ENCODE measurements at places on chromosomes 7 and 10. TPM values are rescaled to one million over a fixed set of nuclear protein-coding genes. Genes with fewer than 3 reads are reported as not detected.

GRCh38 chr10:122706947-122707346 lies 7.3 kb upstream of the C10orf120 start:
- DNase-seq = no peak

DNA sequence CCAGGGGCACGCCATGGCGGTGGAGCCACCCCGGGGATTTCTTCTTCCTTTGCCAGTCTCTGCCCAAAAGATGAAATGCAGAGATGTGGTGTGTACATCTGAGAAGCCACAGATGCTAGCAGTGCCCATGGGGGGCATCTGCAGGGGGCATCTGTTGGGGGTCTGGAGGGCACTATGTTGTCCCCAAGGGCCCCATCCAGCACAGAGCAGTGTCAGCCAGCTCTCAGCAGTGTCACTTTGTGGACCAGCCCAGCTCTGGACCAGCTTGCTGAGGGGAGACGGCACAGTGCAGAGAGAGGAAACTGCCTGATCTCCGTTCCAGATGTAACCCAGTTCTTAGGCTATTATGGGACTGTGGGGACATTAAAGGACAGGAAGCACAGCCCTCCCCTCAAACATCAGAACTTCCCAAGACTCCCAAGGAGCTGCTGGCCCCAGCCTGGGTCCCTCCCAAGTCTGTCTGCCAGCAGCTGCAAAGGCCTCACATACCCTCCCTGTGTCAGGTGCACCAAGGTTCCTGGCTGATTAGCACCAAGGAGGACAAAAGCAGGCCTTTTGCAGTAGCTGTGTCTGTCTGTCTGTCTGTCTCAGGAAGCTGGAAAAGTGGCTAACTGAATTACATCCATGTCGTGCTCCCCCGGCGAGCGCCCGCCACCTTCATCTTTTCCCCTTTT lies 536.5 kb downstream of the PTPRN2 start:
- no peak for DNase-seq

- no peak for DNase-seq
These were observed 202.1 kb downstream of the TNS3 start for GRCh38 chr7:47379629-47380324.

DNA sequence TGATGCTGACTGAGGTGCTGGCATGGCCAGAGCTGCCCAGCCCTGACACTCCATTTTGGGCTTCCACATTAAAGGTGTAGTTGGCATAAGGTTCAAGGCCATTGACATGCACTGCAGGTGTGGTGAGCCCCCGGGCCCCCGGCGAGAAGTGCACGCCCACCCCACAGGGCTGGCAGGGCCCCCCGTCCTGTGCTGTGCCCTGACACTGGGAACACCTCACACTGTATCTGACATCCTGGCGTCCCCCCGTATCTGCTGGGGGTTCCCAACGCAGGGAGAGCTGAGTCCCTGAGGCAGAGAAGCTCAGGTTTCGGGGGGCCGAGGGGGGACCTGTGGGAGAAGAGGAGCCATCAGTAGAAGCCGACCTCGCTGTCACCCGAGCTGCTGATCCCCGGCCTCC lies 10.0 kb downstream of the EPHA1 start:
- DNase-seq = no peak

GRCh38 chr7:39741942-39742623 lies 118.7 kb downstream of the RALA start:
- peak; percentile 57 for DNase-seq

GRCh38 chr7:19144661-19145433 lies at the start of gene FERD3L:
TSS of gene FERD3L (minus strand) at chr7:19145421. CDS start at chr7:19145362, 59 bp downstream.
- no peak for DNase-seq

DNA sequence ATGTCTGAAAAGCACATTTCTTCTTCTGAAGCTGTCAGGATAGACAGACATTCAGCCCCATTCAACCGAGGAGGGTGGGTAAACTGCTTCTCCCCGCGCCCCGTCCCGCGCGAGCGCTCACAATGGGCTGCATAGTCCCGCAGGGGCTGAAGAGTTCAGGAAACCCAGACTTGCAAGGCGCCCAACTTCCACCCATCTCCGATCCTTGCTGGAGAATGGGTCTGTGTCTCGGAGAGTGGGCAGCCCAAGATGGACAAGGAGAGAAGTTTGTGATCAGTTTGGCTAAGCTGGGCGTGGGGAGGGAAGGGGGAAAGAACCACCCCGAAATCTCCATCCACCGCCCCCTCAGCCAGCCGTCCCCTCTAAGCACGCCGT lies 686 bp downstream of the AASS start:
- no peak for DNase-seq

DNA sequence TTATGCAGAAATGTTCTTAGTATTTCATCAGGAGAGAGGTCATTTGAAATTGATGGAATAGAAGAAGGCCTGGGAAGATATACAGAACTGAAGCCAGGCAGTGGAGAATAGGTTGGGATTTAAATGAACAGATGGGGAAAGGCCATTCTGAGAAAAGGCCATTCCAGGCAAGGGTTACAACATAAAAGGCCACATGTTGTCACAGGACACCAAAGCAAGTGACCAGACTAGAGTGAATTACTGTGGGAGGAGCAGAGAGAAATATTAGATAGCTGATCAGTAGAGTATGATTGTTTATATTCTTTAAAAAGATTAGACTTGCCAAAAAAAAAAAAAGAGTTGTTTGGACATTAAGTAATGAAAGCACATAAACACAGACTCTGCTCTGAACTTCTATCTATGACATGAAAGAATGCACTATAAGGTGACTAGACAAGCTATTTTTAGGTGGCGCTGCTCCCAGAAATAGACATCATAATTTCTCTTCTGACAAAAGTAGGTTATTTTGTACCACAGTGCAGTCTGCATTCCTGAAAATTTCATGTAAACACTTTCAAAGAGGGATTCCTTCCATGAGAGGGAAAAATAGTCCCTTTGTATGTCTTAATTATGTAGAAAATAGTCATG lies 55.2 kb upstream of the DKK1 start:
- no peak for DNase-seq

GRCh38 chr10:48442809-48443177 lies 136.3 kb downstream of the MAPK8 start:
- DNase-seq = no peak

- DNase-seq = no peak
These were observed 238.9 kb upstream of the PLXDC2 start for GRCh38 chr10:19577381-19577780.

DNA sequence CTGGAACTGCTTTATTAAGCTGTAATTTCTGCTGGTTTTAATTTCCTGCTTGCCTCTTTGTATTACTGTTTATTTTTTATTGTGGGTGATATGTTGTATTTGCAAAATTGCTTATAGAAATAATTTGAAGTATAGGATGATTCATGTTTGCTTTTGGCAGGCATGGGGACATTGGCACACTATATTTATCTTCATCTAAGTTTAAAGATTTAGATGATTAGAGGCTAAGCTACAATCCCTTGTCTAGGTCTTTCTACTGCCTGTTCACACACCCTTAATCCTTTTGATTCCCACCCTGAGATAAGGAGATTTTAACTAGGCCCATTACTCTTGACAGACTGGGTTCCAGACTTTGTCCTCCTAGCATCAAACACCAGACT lies 182.8 kb upstream of the KAT6B start:
- DNase-seq = no peak

GRCh38 chr10:52066383-52066782 lies 247.7 kb upstream of the DKK1 start:
- DNase-seq = no peak

- no peak for DNase-seq
These were observed 404 bp upstream of the FMC1 start for GRCh38 chr7:139340808-139341057.

DNA sequence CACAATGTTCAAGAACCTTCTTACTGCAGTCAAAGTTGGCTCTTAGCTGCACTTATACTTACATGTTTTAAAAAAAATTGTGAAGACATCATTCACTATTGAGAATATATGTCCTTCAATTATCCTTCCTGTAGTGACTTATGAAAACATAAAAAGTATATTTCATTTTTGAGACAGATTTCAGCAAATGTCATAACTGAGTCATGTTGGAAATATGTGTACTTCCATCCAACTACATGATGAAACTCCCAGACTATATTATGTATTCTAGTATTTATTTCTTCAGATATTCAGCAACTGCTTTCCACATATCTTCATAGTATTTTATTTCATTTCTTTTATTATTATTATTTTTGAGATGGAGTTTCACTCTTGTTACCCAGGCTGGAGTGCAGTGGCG lies 160.2 kb downstream of the ARHGAP12 start:
- DNase-seq = no peak

Gene SMKR1
- total RNA-seq = 0.49 TPM

Gene NMT2
- total RNA-seq = 28.1 TPM

Gene UCN3
- not detected for total RNA-seq

Gene PPP1R17
- total RNA-seq = not detected

Gene AGBL3
- total RNA-seq = 2.5 TPM
